Left kidney (tissue), 8 donors: ENCODE measurements at places on chromosomes 6 and 20. TPM values are rescaled to one million over a fixed set of nuclear protein-coding genes. Genes with fewer than 3 reads are reported as not detected.
A peak's percentile ranks its signal among the peaks of the same experiment; 100 is the strongest.

GRCh38 chr6:43915208-43915869, 145.3 kb downstream of the VEGFA start:
- DNase-seq, result no peak

DNA sequence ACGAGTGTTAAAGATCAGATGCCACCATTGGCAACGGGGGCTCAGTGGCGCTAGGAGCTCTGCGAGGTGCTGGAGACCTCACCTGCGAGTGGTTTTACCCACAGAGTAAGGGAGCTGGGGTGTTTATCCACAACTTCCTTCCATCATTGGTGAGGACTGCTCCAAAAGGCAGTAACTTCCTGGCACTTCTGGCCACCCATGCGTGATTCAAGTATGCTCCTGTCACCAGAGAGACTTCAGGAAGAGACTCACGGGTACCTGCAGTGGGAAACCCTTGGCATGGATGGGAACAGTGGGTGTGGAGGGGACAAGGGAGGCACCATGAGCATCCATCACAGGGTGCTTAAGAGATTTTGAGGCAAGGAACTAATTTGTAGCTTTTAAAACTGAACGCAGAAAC, 53.2 kb downstream of the RIN2 start:
- no peak for DNase-seq

- DNase-seq, result no peak
Measured at GRCh38 chr6:1336246-1336843, 24.4 kb downstream of the FOXQ1 start.

DNA sequence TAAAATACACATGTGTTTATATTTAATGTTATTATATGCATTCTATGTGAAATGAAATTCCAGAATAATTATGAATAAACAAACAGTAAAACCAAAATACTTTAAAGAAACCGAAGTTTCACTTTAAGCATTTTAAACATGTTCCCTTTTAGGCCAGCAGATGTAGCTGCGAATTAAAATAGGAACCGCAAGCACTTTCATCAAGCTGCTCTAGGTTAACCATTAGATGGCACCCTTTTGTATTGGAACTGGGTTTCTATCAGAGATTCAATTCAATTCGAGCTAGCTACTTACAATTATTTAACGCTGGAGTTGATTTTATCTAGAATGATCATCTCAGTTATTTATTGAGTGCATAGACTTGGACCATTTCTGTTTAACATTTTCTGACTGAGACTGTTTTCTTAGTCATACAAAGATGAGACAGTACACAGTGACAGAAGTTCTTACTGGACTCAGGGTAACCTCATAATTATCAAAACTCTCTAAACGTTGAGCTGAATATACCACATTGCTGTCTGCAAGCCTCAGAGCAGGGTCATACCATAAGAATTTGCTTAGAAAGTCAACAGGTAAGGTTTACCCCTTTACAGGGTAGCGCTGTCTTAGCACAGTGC, 8.5 kb downstream of the TMEM242 start:
- DNase-seq, result peak; percentile 56

DNA sequence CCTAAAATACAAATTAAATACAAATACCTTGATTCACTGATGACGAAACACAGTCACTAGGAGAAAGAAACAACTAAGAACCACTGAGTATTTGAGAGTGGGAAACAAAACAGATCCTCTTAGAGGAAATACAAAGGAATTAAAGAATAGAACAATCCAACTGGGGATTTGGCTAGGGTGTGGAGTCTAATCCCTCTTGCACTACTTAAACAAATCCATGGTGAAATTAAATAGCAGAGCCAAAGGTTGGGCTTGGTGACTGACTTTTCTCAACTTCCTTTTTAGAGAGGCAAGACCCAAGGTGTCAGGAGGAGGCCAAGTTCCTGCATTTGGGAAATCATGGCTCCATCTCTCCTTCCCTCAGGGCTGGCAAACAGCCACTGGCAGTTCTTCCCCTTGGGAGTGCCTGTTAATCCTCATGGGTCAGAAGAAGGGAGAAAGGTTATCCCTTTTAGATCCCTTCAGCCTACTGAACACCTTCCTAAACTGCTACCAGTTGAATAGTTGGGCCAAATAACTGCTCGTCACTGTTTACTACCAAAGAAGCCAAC, 101.2 kb upstream of the TRAF3IP2 start:
- DNase-seq, result no peak

GRCh38 chr6:158565122-158565429, 5.2 kb downstream of the TMEM181 start:
- DNase-seq, result no peak

- DNase-seq, result no peak
Measured at GRCh38 chr20:21161926-21162325, 36.0 kb downstream of the KIZ start.

GRCh38 chr20:57000441-57000968, 265.9 kb downstream of the BMP7 start:
- no peak for DNase-seq

DNA sequence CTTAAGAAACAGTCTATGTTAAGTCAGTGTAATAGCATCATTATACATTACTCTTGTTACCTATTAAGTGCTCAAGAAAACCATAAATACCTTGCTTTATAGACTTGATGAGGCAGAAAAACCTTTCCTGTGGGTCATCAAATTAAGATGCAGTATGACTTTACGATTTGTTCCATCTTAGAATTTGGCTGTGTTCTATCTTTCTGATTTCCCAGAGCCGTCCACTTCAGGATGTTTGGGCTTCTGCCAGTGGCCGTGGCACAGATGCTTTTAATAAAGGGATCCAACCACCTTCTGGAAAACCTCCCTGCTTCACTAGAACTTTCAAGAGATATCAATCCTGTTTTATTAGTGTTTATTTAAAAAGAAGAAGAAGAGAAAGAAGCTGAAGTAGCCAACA, 71.2 kb downstream of the PDE7B start:
- no peak for DNase-seq

- no peak for DNase-seq
Measured at GRCh38 chr6:656460-657252, at the start of gene HUS1B. Gene HUS1B (minus strand): TSS chr6:657100. CDS start chr6:656944, 156 bp downstream.

GRCh38 chr20:23613676-23614075, 8.0 kb upstream of the CST9 start:
- DNase-seq, result no peak

- no peak for DNase-seq
Measured at GRCh38 chr6:3380344-3381232, 76.3 kb downstream of the SLC22A23 start.

DNA sequence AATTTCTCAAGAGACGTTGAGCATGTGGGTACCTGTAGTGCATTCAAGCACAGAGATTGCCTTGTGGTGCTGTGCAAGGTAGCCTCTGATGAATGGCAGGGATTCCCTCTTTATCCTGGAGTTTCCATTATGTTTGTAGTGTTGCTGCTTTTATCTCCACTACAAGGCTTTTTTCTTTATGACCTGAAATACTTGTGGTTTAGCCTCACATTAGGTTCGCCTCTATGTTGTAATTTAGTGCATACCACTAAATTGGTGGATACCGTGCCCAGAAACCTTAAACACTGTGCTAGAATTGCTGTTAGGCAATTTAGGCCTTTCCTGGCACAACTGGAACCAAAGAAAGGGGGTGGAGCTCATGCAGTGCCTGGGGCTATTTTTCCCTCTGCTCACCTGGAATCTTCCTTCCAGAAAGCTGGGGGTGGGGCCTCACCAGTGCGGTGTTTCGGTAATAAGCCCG, 76.8 kb downstream of the NCOA7 start:
- no peak for DNase-seq

GRCh38 chr6:109308018-109308492, 74.2 kb downstream of the CD164 start:
- DNase-seq, result no peak

DNA sequence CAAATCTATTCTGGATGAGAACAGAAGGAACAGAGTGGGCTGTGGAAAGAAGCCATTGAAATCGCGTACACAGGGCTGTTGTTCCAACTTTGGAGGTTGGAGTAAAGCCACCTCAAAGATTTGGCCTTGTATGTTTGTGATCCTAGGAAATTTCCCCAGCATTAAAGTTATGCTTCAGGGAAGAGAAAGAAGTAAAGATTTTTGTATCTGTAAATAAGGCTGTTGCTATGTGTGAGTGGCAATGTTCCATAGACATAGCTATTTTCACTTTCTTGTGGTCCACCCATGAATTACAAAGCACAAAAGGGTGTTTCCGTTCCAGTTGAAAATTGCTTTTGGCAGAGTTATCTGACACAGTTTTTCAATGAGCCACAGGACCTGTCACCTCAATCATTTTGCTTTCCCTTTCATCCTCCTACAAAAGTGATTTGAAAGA, 321.3 kb downstream of the TFAP2B start:
- no peak for DNase-seq

DNA sequence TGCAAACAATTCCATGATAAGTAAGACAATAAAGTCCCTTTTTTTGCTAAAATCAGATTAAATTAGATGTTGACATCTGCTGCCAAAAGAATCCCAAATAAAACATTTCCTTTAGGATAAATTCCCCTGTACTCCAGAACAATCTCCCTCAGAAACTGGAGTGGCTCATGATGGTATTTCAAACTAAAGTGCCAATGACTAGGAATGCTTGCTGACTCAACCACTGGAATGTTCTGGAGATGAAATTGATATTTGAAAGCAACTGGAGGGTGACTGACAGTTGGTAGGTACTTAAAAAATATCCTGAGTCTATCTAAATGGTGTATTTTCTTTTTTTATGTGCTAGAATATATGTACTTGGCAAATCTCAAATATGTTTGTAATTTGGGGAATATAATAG, 350.1 kb upstream of the TSHZ2 start:
- DNase-seq, result no peak

DNA sequence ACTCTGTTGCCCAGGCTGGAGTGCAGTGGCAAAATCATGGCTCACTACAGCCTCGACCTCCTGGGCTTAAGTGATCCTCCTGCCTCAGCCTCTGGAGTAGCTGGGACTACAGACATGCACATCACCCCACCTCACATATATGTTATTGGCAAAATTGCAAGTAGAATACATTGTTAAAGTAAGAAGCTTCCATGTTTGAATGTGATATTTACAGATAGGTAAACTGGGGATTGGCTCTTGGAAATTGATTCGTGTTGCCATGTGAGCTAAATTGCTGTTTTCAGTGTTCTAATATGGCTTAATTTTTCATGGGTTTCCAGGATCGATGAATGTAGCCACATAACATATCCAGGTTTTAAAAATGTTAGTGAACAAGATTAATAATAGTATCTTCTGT, 149.0 kb upstream of the ZNF217 start:
- no peak for DNase-seq

GRCh38 chr6:38480036-38480435, 159.7 kb downstream of the BTBD9 start:
- DNase-seq, result no peak

- no peak for DNase-seq
Measured at GRCh38 chr6:39037707-39038106, 10.9 kb upstream of the GLP1R start.

DNA sequence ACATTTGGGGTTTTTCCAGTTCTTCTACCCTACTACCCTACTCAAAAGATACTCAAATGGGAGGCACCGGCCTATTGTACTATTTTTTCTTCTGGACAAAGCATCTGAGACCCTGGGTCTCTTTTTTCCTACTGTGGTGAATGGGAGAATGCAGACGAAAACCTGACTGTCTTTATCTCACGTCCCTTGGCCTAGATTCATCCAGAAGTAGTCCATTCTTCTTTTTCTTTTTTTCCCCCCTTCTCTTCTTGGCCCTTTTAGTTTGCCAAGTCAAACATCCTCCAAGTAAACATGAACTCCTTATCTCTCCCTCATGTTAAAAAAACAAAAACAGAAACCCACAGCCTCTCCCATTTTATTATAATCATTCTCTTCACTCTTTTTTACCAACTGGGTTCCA, 8.7 kb upstream of the ILRUN start:
- no peak for DNase-seq

DNA sequence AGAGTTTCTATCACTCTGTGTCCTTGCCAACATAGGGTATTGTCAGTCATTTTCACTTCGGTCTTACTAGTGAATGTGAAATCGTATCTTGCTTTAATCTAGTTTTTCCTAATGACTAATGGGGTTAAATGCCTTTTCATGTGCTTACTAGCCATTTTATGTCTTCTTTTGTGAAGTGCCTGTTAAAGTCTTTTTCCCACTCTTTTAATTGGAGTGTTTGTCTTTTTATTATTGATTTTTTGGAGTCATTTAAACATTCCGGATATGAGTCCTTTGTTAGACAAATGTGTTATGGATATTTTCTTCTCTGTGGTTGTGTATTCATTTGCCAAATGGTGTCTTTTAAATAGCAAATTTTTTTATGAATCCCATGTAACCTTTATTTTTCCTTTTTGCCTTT, 194.6 kb downstream of the CDH26 start:
- no peak for DNase-seq

DNA sequence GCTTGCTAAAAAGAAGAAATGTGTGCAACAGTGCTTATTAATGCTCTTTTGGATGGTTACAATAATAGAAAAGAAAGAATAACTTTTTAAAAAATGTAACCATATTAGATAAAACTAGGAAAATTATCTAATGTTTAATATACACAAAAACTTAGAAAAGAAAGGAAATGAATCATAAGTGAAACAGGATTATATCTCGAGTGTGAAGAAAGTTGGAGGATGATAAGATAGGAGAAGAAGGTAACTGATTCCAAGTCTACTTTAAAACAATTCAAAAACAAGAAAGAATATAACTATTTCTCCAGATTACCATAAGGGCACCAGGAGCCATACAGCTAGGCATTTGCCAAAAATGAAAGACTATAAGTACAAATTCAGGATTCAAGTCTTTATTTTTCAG, 73.0 kb downstream of the PHIP start:
- no peak for DNase-seq

DNA sequence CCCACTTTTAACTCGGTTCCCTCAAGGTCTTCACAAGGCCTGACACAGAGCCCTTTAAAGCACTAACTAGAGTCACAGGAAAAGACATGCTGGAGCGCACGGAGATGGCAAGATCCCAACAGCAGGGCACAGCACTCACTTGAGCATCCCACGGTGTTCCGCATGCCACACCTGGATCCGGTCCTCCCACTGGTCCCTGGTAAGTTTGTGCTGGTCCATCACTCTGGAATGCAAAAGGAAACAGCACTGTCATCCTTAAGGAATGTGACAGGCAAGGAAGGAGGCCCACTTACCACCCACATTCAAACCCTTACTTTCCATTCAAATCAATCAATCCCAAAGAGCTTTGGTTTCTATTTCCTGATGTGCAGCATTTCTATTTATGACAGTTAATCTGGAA, 34.7 kb downstream of the EZR start:
- no peak for DNase-seq

GRCh38 chr20:51404297-51405060, 138.0 kb downstream of the NFATC2 start:
- DNase-seq, result no peak

- DNase-seq, result no peak
Measured at GRCh38 chr20:44187054-44187771, at the start of gene JPH2. Gene JPH2 (minus strand): TSS chr20:44187188. CDS start chr20:44186705, 483 bp downstream.

NKAIN4 gene
- polyA plus RNA-seq, result 20.7 TPM

TRAPPC3L gene
- 0.53 TPM for polyA plus RNA-seq

DAAM2 gene
- polyA plus RNA-seq, result 26.2 TPM

EPPIN gene
- 0.55 TPM for polyA plus RNA-seq

WDR27 gene
- 85.1 TPM for polyA plus RNA-seq

SERINC3 gene
- 68.4 TPM for polyA plus RNA-seq

BPIFA3 gene
- polyA plus RNA-seq, result not detected

ADGRG6 gene
- polyA plus RNA-seq, result 35.6 TPM
